Posterior vena cava (tissue), 2 donors: ENCODE measurements at places on chromosomes 5 and 9. TPM values are rescaled to one million over a fixed set of nuclear protein-coding genes. Genes with fewer than 3 reads are reported as not detected.

Gene ASS1
- 118 TPM for total RNA-seq

Gene MTAP
- 33.0 TPM for total RNA-seq

DNA sequence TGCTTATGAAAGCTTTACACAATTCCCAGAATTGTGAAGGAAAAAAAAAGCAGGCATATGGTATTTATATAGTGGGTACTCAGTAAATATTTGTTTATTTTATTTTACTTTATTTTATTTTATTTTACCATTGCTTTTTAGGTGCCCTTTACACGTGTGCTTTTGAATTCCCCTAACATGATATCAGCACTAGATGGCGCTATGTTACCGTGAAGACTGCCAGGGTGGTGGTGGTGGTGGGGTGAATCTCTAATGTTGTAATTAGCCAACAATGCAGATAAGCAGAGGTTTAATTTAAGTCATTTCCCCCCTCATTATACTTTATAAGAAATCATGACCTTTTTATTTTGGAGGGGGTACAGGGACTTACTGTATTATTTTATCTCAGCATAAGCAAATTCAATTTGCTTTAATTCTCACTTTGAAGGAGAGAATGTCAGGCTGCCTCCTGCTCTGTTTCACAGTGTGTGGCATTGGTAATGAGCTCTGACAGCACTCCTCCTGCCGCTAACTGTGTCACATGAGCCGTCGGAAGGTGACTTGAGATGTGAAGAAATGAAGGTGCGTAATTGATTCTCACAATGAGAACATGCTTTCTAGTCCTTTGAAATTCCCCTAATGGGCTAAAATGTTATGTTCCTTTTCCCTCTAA is 165.6 kb downstream of the YTHDC2 start:
- DNase-seq: no peak

Gene REEP2
- total RNA-seq: 13.0 TPM
